ENCODE measurements at places on chromosomes 16 and 17.

DNA sequence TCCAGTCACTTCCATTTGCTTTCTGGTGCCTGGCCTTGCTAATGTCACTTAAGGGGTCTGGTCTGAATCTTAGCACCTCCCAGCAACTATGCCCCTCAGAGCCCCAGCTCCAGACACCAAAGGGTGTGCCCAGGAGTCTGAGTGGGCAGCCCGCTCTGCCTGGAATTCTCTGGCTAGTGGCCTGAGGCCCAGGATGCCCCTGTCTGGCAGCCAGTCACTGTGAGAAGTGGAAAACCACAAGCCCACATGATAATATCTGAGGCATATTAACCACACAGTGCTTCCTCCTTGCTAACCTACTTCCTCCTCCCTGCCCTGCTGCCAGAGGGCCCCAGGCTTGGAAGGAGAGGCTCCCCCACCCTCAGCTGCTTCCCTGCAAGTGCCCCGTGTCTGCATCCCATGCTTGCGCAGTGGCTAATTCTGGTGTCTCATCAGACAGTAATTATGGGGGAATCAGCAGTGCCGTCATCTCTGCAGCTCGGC is 14.0 kb downstream of the SRCIN1 start:
- no peak for DNase-seq

DNA sequence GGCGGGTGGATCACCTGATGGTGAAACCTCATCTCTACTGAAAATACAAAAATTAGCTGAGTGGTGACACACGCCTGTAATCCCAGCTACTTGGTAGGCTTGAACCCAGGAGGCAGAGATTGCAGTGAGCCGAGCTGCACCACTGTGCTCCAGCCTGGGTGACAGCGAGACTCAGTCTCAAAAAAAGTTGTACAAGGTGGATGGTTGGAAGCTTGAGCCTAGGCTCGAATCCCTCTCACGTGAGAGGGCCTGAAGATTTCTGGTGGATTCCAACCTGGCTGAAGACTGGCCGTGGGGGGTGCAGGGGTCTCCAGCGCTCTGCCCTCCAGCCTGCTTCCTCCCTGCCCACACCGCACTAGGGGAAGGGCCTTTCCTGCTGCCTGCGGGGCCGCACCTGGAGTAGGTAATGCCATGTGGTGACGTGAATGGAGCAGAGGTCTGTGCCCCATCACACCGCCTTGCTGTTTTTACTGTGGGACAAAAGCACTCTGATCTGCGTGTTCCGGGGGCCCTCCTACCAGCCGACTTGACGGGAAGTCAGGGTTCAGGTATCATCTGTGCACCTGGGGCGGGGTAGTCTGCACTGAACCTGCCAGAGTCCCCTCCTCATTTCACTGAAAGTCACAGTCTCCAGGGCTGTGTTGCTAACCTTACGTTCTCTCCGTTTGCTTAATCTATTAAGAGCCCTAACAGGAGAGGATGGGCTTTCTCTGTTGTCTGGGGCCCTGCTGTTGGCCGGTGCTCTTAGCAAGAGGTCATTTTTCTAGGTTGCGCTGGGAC is 4.2 kb downstream of the RPL13 start:
- DNase-seq: no peak

GRCh38 chr17:68322630-68323029 is 31.3 kb downstream of the ARSG start:
- DNase-seq: no peak

DNA sequence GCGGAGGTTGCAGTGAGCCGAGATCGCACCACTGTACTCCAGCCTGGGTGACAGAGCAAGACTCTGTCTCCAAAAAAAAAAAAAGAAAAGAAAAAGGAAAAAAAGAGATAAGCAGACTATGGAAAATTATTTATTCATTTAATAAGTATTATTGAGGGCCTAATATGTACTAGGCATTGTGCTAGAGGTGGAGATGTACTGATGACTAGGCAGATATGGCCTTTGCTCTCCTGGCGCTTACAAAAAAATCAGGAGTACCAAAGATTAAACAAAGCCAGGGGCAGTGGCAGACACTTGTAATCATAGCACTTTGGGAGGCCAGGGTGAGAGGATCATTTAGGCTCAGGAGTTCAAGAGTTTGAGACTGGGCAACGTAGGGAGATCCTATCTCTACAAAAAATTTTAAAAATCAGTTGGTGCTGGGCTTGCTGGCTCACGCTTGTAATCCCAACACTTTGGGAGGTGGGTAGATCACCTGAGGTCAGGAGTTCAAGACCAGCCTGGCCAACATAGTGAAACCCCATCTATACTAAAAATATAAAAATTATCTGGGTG is 10.4 kb upstream of the TNRC6A start:
- no peak for DNase-seq

DNA sequence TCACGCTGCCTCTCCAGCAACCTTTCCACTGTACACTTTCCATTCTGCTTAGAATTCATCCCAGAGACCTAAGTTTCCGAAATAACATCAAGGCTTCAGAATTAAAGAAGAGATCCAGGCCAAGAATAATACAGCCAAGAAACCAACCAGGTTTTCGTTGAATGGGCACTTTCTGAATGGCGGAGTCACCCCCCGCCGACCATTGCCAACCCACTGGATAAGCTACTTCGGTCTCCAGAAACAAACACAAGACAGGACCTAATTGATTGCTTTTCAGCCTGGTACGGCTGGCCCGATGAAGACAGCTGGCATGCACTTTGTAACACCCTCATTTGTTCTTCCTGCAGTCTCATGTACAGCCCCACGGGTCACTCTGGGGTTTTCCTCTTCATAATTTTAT is 308.1 kb upstream of the ZFHX3 start:
- DNase-seq: no peak

DNA sequence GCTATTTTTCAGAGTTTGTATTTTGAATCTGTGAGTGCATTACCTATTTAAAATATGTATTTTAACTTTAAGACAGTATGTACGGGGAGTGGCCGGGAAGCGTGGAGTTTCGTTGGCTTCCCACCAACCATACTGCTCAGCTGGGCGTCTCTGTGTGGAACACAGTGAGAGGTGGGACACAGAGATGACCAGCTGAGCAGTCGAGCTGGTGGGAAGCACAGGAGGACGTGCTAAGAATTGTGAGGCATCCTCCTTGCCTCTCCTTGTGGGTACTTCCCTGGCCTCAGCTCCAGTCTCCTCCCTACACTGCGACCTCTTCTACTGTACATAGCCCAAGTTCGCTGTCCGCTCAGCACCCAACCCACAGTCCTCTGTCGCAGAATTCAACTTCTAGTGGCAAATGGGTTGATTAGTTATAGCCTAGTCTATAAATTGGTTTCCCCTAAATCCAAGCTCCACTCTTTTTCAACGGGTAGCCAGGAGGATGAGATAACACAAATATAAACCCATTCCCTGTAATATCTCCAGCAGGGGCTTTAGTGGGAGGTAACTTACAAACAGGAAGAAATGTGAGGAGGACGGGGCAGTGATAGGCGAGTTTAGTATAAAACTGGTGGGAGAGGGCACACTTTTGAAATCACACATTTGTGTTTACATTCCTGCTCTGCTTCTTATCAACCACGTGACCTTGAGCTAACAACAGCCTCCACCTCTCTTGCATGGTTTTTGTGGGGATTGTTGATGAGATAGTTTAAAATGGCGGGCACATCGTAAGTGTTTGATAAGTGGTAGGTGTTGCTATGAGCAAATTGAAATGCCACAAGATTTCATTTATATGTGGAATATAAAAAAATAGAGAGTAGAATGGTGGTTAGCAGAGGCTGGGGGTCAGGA is 211.9 kb upstream of the HS3ST3A1 start:
- DNase-seq: no peak

DNA sequence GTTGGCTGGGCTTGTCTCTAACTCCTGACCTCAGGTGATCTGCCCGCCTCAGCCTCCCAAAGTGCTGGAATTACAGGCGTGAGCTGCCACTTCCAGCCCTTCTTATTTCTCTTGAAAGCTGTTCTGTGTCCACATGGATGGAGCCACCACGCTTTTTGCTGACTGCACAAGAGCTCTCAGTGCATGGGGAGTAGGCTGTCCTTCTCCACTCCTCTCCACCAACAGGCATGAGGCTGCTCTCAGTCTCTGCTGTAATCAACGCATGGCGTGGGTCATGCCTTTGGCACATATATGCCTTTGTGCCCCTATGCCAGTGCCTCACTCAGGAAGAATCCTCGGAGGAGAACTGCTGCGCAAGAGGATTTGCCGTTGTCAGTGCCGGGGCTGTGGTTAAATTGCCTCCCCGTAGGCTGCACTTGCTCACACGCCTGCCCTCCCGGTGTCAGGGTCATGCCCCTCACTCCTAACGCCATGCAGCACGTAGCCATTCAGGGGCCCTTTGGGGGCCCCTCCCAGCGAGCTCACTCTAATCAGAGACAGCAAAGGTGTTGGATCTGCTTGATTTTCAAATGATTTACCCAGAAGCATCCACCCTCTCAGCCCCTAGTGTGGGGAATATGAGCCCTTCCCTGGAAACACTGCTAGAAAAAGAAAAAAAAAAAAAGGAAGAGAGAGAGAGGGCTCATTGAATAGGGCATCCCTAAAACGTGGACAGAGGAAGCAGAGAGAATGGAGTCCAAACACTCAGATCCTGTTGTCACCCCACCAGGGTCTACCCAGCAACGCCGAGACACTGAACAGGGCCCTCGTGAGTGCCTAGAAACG is 47.5 kb upstream of the ZCCHC14 start:
- DNase-seq: no peak

DNA sequence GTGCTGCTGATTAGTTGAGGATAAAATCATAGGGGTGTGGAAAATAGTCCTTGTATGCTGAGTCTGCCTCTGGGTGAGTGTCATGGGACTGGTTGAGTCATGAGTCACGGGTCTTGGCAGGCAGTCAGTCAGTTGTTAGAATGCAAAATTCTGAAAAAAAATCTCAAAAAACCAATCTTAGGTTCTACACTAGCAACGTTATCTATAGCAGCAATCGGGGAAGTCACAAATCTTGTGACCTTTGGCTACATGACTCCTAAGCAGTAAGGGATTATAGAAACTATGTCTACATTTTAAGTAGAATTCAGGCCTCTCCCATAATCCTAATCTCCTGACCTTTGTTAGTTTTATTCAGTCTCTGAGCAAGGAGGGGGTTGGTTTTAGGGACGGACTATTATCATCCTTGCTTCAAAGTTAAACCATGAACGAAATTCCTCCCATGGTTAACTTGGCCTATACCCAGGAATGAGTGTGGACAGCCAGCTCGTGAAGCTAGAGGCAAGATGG is 18.0 kb upstream of the PMFBP1 start:
- DNase-seq: no peak

- no peak for DNase-seq
Observed at GRCh38 chr16:6993544-6993943, 339.1 kb upstream of the RBFOX1 start.

DNA sequence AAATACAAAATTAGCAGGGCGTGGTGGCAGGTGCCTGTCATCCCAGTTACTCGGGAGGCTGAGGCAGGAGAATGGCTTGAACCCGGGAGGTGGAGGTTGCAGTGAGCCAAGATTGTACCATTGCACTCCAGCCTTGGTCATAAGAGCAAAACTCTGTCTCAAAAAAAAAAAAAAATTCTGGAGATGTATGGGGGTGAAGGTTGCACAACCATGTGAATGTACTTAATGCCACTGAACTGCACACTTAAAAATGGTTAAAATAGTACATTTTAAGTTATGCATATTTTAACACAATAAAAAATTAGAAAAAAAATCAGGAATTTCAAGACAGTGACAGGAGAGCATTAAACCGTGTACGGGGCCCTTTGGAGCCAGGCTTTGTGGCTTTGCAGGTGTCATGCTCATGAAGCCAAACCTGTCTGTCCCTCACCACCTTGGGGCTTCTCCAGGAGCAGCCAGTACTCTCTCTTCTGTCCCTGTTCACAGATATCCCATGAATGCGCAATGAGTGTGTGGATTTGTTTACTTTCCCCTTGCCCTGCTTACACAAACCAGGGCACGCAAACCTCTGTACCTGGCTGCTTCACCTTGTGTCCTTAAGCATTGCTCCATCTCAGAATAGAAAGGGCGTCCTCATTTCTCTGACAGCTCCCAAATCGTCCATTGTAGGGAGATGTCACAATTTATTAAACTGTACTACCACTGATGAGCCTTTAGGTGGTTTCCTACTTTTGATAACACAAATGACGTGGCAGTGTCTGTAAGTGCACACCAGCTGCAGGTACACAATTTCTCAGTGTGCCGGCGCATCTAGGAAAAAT is 58.2 kb upstream of the CBX4 start:
- no peak for DNase-seq

DNA sequence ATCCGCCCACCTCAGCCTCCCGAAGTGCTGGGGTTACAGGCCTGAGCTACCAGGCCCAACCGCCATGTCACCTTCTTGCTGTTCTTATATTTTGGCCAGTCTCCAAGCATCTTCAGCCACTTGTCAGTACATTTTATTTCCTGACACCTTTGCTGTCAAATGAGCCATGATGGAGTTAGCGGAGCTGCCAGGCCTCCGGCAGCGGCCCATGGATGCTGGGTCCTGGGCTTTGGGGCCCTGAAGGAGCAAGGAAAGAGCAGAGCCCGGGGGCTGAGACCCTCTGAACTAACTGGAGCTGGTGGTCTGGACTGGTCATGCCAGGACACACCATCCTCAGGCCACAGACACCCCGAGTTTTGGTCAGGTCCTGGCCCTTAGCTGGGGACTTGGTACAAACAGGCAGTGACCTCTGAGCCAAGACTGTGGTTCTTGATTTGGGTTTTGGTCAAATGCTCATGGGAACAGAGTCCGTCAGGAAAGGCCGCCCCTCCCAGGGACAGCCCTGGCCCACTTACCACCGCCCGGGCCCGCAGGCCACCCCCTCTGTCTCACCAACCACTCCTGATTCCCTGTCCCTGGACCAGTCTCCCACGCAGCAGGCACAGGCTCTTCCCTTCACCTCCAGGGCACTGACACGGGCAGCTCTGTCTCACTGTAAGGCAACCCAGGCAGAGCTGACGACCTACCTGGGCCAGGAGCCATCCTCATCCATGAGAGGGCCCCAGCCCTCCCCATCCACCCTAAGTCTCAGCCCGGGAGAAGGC is 42.0 kb downstream of the TNFRSF13B start:
- no peak for DNase-seq

DNA sequence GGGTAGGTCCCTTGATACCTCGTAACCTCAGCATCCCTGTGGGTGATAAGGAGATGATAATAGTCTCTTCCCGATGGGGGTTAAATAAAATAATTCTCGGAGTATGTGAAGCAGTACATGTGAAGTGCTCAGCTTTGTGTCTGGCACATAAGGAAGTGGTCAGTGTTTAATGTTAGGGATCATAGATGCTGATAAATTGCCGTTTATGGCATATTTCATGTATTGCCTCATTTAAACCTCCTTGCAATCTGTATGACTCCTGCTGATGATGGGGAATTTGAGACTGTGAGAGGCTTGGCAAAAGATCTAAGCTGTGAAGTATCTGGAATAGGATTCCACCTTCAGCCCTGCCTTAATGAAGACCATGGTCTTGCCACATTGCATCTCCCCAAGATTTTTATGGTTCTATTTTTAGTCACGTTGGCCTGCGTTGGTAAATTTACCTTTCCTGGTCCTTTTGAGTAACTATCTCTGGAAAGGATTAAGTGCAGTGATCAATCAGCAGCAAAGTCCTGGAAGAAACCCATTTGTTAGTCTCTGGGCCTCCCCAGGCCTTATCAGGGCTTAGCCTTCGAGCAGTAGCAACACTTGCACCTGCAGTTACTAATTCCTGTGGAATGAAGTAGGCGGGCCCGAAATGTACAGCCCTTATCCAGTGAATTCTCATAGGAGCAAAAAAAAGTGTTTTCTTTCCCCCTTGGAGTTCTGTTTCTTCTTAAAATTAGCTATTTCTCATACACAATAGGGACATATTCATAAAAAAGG is 144.9 kb downstream of the WWOX start:
- no peak for DNase-seq

Measured in cerebellar nuclear complex (tissue), 1 donor.